ENCODE measurements at places on chromosomes 6 and 20.
A peak's percentile ranks its signal among the peaks of the same experiment; 100 is the strongest.

GRCh38 chr6:131139599-131139998 lies 4.3 kb downstream of the AKAP7 start:
- DNase-seq, result no peak

GRCh38 chr6:132219901-132220300 lies 181.4 kb downstream of the MOXD1 start:
- DNase-seq, result no peak

GRCh38 chr6:53347921-53348370 lies 804 bp downstream of the ELOVL5 start:
- DNase-seq, result peak; percentile 63

GRCh38 chr20:36826554-36827244 lies 49.2 kb upstream of the TLDC2 start:
- DNase-seq, result no peak

DNA sequence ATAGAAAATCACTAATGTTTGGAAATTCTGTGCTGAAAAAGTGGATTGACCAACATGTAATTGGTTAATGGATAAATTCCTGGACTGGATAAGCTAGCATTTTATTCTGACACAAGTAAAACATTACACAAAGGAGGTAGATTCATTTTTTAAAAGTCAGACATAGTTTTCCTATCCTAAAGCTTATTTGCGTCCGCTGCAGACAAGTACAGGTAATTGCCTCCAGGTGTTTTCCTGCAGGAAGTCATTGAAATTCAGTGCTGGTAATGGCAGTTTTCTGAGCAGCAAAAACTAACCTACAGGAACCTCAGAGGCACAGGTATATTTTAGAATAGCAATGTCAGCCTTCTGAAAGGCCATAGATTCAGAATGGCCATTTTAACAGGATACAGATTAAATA lies 20.0 kb upstream of the HIVEP1 start:
- no peak for DNase-seq

GRCh38 chr6:30641048-30641447 lies 5.9 kb upstream of the C6orf136 start:
- DNase-seq, result no peak

DNA sequence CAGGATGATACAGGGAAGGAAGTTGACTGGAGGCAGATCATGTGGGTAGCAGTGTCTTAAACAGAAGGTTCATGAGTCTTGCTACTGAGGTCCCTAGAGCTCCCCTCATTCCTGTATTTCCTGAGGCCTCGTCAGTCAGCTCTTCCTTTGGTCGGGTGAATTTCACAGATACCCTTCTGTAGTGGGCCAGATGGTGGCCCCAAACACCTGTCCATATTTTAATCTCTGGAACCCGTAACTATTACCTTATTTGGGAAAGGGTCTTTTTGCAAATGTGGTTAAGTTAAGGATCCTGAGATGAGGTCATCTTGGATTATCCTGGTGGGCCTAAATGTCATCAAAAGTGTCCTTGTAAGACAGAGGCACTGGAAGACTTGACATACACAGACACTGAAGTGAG lies 9.6 kb downstream of the KCNS1 start:
- DNase-seq, result no peak

GRCh38 chr6:167294651-167295494 lies 3.8 kb downstream of the UNC93A start:
- no peak for DNase-seq
